ENCODE measurements at places on chromosomes 1 and 21. TPM values are rescaled to one million over a fixed set of nuclear protein-coding genes. Genes with fewer than 3 reads are reported as not detected.

Gene DDAH1
- not detected for total RNA-seq

Gene FAM151A
- total RNA-seq = not detected

- DNase-seq = no peak
Observed at GRCh38 chr1:226698659-226699058, 40.4 kb downstream of the ITPKB start.

- DNase-seq = no peak
Observed at GRCh38 chr21:44730951-44731579, 19.7 kb upstream of the TSPEAR start.

GRCh38 chr21:37413553-37414291 lies 47.1 kb downstream of the DYRK1A start:
- no peak for DNase-seq
